Stimulated activated CD4-positive, alpha-beta T cell treated with anti-CD3 and anti-CD28 coated beads, Interleukin-4, amount 100 ng/mL, for 48 hours (primary cell): ENCODE measurements at places on chromosomes 2 and 18.

- no peak for DNase-seq
Observed at GRCh38 chr18:23881778-23882177, 132.8 kb upstream of the TTC39C start.

DNA sequence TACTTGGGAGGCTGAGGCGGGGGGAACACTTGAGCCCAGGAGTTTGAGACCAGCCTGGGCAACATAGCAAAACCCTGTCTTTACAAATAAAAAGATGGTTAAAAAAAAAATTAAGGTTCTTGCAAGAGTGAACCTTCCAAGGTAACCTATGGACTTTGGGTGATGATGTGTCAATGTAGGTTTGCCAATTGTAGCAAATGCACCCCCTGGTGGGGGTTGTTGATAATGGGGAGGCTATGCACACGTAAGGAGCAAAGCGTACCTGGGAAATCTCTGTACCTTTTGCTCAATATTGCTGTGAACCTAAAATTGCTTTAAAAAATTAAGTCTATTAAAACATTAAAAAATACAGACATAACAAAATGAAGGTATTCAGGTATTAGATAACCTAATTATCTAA, 70.4 kb downstream of the CWC22 start:
- DNase-seq: peak; percentile 32

GRCh38 chr18:25244170-25244569, 107.8 kb downstream of the ZNF521 start:
- no peak for DNase-seq

GRCh38 chr2:25312958-25313710, 28.6 kb downstream of the DNMT3A start:
- DNase-seq: no peak

GRCh38 chr2:186841940-186842339, 7.0 kb downstream of the ZSWIM2 start:
- no peak for DNase-seq

DNA sequence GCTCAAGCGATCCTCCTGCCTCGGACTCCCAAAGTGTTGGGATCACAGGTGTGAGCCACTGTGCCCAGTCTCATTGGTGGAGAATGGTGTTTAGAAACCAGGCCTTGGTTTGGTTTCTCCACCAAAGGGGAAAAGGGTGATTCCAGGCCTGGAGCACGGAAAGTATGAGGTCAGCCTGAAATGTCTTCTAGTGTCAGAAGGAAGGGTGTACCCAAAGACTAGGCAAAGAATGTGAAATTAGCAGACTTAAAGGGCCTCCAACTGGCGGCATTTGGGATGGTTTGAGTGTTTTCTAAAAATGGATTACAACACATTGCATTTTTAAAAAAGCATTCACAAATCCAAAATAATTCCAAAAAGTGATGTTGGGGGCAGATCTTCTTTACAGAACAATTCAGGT, 139.6 kb downstream of the SH3BP4 start:
- no peak for DNase-seq

- DNase-seq: no peak
Observed at GRCh38 chr2:203689426-203690116, 16.9 kb upstream of the CD28 start.

DNA sequence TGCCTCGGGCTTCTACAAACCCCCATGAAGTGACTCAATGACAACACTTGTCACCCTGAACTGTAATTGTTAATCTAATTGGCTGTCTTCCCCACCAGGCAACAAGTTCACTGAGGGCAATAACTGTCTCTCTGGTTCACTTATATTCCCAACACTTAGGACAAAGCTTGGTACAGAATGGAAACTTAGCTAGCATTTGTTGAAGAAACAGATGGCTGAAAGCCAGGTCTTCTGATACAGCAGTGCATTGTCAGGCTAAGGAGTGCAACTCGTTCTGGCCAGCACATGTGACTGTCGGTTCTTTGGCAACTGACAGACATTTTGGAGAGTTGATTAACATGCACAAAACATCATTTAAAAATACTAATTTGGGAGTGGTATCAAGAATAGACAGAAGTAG, 14.6 kb upstream of the DNAJC27 start:
- DNase-seq: no peak

GRCh38 chr2:10124538-10125045, 2.1 kb downstream of the RRM2 start:
- DNase-seq: no peak

DNA sequence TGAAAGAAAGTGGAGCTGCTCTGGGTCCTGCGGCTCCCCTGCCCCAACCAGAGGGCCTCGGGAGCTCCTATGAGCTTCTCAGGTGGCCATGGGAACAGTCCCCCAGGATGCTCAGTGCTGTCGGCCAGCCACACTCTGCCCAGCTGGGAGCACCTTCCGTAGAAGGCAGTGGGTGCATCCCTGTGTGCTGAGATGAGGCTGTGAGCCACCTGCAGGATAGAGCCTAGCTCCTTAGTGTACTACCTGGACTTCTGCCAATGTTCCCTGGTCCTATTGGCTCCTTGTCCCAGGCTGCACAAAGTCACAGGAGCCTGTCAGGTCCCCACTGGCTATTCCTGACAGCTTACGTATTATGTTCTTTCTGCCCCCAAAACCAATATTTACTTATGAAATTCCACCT, 16.1 kb downstream of the PRELID3A start:
- no peak for DNase-seq

DNA sequence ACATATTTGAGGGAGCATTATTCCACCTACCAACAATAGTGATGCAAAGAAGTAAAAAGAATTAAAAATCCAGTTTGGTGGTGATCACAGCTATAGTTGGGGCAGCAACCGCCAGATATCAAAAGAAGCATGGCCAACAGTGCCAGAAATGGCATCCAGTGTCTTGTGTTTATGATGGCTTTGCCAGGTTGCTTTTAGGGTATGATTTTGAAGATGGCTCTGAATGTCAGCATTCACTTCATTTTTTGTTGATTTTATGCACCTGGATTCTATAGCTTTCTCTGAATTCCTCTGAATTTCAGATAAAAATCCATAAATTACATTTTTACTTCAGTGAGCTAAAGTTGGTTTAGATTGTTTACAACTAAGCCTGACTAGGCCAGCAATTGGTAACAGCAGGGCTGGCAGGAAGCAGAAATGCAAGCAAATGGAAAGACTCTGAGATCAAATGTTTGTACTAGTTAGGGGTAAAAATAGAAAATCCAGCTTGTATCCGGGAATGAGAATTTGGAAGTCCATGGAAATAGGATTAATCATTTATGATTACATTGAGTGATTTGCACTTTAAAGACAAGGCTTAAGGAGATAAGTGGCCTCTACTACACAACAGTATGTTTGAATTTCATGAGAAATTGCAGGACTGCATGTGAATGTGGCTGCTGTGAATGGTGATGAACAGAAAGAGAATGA, 40.4 kb downstream of the COL3A1 start:
- DNase-seq: no peak

- DNase-seq: no peak
Observed at GRCh38 chr2:8643250-8643995, 38.4 kb upstream of the ID2 start.

GRCh38 chr18:59502274-59503175, 143.5 kb upstream of the LMAN1 start:
- no peak for DNase-seq

DNA sequence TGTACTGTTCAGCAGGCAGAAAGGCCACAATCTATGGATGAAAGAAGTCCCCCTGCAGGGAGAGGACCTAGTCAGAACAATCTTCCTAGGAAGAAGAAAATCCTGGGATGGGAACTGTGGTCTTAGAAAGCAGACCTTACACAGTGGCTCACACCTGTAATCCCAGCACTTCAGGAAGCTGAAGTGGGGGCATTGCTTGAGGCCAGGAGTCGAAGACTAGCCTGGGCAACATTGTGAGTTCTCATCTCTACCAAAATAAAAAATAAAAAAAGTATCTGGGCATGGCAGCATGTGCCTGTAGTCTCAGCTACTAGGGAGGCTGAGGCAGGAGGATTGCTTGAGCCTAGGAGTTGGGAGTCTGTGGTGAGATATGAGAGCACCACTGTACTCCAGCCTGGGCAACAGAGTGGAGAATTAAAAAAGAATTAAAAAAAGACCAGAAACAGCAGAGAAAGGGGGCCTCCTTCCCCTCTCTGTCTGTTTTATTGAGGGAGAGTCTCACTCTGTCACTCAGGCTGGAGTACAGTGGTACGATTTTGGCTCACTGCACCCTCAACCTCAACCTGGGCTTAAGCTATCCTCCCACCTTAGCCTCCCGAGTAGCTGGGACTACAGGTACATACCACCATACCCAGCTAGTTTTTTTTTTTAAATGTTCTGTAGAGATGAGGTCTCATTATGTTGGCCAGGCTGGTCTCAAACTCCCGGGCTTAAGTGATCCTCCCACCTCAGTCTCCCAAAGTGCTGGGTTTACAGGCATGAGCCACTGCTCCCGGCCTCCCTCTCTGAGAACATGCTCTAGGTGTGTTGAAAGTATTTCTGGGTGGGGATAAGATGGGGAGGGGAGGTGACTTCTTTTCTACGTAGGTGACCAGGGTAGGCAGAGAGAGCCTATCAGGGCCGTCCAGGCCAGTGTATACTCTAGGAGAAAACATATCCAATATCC, 7.4 kb downstream of the RHOB start:
- DNase-seq: no peak

DNA sequence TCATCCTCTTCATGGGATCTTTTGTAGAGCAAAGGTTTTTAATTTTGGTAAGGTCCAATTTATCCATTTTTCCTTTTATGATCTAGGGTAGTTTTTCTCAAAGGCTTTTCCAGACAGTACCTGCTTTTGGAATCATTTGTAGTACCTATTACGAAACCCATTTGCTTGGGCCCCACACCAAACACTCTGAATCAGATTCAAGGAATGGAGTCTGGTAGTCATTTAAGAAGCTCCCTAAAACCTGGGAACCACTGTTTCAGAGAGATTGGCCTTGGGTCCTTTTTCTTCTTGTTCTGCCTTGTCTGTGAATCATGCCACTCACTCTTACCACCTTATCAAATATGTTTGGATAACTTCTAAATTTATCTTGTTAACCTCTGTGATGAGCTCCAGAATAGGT, 40.3 kb downstream of the OSBPL6 start:
- DNase-seq: no peak

GRCh38 chr18:73842795-73843394, 304.7 kb downstream of the FBXO15 start:
- DNase-seq: peak; percentile 26

- no peak for DNase-seq
Observed at GRCh38 chr2:180842461-180842860, 137.9 kb upstream of the UBE2E3 start.

- DNase-seq: no peak
Observed at GRCh38 chr18:58829263-58829662, 35.4 kb upstream of the ZNF532 start.

DNA sequence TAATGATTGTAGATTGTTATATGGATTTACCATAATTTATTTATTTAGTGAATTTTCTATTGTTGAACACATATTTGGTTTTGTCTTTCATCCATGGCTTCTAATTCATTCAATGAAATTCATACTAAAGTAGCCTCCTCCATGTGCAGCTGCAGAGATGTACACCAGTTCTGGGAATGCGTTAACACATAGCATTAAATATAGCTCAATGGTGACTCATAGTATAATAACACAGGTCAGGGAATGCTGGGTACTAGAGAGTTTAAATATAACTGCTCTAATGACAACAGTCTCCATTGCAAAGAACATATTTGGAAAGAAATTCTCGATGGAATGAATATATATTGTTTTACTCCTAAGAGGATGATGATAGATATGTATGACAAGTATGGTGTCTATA, 1190.2 kb upstream of the NRXN1 start:
- DNase-seq: no peak

DNA sequence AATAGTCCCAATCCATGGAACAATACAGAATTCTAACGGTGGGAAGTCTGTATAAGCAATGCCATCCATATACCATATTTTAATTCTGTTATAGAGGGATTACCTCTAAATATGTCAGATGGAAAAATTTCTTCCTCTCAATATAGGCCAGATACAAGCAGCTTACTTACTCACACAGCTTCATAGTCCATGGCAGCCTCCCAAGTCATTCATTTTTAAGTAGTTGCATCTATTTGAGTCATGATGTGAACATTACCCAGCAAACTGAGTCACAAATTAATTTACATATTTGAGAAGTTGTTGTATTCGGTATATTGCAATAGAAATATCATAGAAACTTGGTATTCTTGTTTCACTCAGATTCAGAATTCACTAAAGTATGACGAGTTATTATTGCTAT, 20.3 kb downstream of the TBR1 start:
- no peak for DNase-seq

DNA sequence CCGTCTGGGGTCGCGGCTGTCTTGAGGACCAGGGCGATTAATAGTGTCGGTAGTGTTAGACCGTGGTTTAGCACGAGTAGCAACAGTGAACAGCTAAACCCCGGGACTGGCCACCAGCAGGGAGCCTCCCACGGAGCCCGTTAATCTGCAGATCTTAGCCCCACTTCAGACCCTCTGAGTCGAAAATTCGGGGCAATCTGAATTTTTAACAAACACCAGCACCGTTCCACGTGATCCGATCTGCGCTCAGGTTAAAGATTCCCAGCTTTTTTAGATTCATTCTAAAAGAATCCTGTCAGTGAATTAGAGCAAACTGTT, 479 bp upstream of the ATP5F1A start:
- no peak for DNase-seq
